ENCODE measurements at places on chromosomes 3 and 15. TPM values are rescaled to one million over a fixed set of nuclear protein-coding genes. Genes with fewer than 3 reads are reported as not detected.

- no peak for DNase-seq
Measured at GRCh38 chr15:77786181-77786890, 153.6 kb upstream of the LINGO1 start.

DNA sequence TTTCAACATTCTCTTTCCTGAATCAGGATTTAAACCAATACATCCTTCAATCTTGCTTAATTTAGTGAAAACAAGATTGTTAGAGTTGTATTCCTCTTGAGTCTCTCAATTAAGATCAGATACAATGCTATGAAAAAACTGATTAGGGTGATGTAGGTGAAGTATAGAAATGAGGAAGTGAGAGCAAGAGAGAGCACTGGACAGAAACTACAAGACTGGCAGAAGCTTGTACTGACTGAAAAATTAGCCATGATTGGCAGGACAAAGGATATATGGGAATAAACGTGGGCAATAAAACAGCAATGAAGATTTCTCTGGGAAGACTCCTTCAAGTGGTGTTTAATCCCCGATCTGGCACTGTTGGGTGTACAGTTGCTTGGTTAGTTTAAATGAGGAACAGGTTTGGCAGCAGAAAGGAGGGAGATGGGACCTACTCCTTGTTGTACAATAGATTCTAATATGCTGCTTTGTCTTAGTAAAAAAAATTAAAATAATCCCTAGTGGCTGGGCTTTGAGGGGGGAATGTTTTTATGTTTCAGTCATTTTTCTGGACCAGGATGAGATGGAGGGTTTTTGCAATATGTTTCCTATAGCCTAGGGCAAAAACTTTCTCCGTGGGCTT is 252.7 kb downstream of the SLC9A9 start:
- no peak for DNase-seq

- DNase-seq, result no peak
Measured at GRCh38 chr3:43707998-43708397, 17.3 kb downstream of the ABHD5 start.

DNA sequence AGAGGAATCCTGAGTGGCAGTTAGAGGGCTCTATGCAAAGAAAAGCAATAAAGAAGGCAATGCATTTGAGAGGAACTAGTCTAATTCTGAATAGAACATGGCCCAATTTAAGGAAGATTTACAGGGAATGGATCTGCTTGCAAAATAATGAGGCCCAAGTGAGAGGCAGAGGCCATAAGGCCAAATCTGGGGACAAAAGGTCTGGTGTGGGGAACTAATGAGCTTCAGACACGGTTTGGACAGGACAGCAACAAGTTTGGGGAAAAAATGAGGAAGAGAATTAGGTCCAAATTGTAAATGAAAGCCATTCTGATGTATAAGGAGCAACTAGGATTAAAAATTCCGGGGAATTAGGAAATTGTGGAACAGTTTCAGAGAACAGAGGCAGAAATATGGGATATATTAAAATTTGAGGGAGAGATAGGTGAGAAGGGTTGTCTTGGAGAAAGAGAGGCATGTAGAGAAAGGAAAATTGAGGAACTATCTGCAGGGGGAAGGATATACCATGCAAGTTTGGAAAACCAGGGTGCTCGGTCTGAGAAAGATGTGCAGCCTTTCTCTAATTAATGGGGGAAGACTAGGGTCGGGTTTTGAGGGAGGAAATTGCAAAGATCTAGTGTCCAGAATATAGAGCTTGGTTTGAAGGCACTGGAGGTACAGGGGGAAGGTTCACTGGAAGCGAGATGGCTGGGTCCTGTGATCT is 73.8 kb downstream of the RBPMS2 start:
- DNase-seq, result no peak

- no peak for DNase-seq
Measured at GRCh38 chr3:98530676-98531075, 1.1 kb upstream of the GPR15 start.

- DNase-seq, result no peak
Measured at GRCh38 chr3:57627976-57628375, 30.8 kb upstream of the ARF4 start.

DNA sequence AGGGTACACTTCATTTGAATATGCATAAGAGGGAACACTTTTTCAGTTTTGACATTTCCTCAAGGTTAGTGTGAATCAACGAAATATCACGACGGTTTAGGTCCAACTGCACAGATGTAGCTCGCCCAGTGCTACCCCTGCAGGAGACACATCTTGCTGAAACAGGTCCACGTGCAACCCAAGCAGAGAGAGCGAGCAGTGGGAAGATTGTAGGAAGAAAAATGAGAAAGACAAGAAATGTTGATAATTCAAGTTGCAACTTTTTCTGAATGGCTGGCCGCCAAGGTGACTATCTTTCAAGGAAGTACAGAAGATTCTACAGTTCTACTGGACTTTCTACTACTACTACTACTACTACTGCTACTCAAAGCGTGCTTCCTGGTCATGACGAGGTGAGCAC is 231.7 kb downstream of the PDZRN3 start:
- no peak for DNase-seq

ATP13A5 gene
- total RNA-seq, result not detected

PRICKLE2 gene
- 12.4 TPM for total RNA-seq

SPTBN5 gene
- total RNA-seq, result 2.4 TPM

ADAMTS7 gene
- total RNA-seq, result 17.8 TPM

Data from cardiac septum (tissue), 1 donor.